ENCODE measurements at places on chromosomes 7 and 10.

DNA sequence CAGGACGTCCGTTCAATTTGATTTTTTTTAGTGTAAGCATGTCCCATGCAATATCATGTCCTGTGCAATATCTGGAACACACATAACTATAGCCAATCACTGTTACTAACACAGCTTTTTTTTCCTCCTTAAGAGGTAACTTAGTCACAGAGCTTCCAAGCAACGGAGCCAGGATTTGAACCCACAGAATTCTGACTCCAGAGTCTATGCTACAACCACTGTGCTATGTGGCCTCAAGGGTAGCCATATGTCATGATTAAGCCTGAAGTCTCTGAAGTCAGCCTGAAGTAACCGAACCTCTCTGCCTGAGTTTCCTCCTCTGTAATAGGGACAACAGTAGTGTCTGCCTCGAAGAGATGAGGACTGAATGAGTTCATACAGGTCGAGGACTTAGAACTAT is 42.2 kb upstream of the TCF7L2 start:
- DNase-seq: no peak

GRCh38 chr10:69004821-69005220 is 16.2 kb downstream of the KIFBP start:
- no peak for DNase-seq

- no peak for DNase-seq
These were observed 196.7 kb upstream of the MTPN start for GRCh38 chr7:136173874-136174273.

GRCh38 chr10:89403043-89403442 is 10.6 kb downstream of the IFIT1 start:
- no peak for DNase-seq

- no peak for DNase-seq
These were observed 94.5 kb upstream of the AGK start for GRCh38 chr7:141456711-141457110.

- DNase-seq: no peak
These were observed 29.5 kb downstream of the CTNNA3 start for GRCh38 chr10:67666416-67667034.

DNA sequence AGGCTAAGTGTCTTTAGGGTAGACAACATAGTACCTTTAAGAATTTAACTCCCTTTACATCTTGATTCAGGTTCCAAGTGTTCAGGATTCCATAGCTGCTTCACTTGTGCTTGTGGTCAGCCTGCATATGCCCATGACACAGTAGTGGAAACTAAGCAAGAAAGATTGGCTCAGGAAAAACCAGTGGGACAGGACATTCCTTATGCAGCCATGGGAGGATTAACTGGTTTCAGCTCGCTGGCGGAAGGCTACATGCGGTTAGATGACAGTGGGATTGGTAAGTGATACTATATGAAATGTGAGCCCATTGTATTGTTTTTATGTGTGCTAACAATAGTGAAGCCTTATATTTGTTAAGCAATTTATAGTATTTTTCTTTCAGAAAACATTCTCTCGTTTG is 11.3 kb downstream of the FAM221A start:
- DNase-seq: no peak

GRCh38 chr7:152894295-152895170 is 135.0 kb downstream of the ACTR3B start:
- DNase-seq: no peak

- DNase-seq: no peak
These were observed 179.3 kb downstream of the XPNPEP1 start for GRCh38 chr10:109744020-109744419.

DNA sequence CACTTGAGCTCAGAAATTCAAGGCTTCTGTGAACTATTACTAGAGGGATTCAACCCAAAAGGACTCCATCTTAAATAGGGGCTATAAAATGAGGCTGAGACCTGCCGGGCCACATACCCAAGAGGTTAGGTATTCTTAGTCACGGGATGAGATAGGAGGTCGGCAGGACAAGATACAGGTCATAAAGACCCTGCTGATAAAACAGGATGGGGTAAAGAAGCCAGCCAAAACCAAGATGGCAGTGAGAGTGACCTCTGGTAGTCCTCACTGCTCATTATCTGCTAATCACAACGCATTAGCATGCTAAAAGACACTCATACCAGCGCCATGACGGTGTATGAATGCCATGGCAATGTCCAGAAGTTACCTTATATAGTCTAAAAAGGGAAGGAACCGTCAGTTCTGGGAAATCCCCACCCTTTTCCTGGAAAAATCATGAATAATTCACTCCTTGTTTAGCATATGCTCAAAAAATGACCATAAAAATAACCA is 101.2 kb upstream of the TRIM24 start:
- DNase-seq: no peak

- no peak for DNase-seq
These were observed 51.1 kb downstream of the KCTD7 start for GRCh38 chr7:66679633-66680244.

DNA sequence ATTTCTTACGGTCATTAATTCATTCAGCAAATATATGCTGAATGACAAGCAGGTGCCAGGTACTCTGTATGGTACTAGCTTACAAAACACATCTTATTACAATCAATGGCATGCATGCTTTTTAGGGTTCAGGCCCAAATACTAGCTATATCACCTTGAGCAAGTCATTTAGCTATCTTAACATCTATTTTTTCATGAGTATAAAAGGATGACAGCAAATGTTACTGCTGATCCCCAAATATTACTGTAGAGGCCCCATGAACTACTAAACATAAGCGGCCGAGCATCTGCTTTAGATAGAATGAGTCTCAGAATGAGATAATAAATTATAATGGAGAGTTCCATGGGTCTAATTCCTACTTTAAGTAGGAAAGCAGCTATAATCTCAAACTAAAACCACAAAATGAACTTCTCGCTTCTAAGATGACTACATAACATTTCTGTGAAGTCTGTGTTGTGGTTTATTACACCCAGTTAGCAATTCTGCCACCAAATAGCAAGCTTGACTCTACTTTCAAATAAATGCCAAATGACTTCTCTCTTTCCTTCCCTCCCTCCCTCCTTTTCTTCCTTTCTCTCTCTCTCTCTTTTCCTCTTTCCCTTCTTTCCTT is 113.7 kb upstream of the LRRN3 start:
- DNase-seq: no peak

DNA sequence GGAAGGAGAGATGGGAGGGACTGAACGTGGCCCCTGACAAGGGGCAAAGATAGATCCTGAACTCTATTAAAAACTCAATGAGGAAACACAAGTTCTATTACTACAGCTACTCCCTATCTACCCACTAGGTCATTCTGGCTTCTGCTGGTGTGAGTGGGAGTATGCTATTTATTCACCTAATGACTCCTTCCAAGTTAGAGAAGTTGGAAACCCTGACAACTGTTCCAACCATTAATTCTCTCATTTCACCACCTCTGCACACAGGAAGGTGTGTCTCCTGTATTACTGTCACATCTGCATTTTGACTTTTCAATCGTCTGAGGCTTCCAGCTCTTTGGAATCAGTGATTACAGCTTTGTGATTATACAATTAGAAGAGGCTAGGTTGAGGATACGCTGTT is 169.4 kb upstream of the ADO start:
- no peak for DNase-seq

DNA sequence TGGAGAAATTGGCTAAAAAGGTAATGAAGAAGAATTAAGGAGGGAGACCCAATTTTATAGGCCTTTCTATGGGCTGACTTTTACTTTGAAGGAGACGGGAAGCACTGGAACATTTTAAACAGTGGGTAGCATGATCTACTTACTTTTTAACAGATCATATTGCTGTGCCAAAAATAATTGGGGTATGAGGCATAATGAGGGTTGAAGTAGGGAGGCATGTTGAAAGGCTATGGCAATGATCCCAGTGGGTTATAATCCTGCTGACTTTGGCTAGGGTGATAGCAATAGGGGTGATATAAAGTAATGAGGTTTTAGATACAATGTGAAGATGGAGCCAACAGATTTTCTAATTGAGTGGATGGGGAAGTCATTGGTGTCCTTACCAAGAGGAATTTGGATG is 73.2 kb downstream of the GPR37 start:
- no peak for DNase-seq

DNA sequence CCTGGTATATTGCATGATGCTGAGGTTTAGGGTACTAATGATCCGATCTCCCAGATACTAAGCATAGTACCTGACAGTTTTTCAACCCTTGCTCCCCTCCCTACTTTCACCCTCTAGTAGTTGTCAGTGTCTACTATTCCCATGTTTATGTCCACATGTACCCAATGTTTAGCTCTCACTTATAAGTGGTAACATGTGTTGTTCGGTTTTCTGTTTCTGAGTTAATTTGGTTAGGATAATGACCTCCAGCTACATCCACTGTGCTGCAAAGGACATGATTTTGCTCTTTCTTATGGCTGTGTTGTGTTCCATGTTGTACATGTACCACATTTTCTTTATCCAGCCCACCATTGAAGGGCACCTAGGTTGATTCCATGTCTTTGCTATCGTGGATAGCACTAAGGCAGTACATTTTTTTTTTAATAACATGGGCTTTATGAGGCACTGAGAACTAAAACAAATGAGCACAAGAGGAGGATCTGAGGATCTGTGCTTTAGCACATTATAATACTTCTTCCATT is 28.1 kb downstream of the ITGB8 start:
- DNase-seq: no peak

DNA sequence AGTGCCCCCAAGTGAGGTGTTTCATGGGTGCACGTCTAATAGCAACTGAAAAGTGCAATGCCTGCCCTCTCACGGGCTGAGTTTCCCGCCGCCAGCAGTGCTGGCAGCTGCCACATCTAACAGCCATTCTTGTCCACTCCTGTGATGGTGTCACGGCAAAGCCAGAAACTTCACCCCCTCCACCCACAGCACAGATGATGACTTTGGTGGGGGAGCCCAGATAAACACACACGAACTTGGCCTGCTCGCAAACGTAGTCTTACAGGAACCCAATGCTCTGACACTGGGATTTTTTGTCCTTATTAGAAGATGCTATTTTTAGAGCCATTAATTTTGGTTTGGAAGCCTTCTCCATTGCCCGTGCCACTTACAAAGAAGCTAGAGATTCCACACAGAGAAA is 26.7 kb downstream of the CPXM2 start:
- DNase-seq: no peak

GRCh38 chr7:48154792-48155413 is 16.4 kb upstream of the ABCA13 start:
- no peak for DNase-seq

- DNase-seq: no peak
These were observed 91.6 kb downstream of the PLCE1 start for GRCh38 chr10:94085288-94085687.

- no peak for DNase-seq
These were observed 5.5 kb downstream of the ARID5B start for GRCh38 chr10:61907011-61907410.

GRCh38 chr10:103921750-103922195 is 3.8 kb upstream of the STN1 start:
- DNase-seq: no peak

GRCh38 chr10:122696687-122697086 is 3.0 kb downstream of the C10orf120 start:
- DNase-seq: no peak

GRCh38 chr10:95840121-95840520 is 67.7 kb upstream of the CC2D2B start:
- DNase-seq: no peak

DNA sequence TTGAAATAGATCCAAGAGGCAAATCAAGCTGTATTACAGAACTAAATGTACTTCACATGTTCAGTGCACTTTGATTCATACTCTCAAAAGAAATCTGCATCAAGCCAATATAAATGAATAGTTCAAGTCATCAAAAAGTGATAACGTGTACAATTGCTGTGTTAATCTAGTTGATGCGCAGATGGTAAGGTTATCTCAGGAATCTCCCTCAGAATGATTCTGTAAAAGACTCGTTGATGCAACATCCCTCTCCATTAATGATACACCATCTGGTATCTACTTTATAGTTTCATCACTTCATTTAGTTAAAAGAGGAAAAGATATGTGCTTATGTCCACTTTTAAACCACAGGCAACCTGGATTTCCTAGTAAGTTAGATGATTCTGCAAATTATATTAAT is 200.6 kb downstream of the CHCHD3 start:
- DNase-seq: no peak

DNA sequence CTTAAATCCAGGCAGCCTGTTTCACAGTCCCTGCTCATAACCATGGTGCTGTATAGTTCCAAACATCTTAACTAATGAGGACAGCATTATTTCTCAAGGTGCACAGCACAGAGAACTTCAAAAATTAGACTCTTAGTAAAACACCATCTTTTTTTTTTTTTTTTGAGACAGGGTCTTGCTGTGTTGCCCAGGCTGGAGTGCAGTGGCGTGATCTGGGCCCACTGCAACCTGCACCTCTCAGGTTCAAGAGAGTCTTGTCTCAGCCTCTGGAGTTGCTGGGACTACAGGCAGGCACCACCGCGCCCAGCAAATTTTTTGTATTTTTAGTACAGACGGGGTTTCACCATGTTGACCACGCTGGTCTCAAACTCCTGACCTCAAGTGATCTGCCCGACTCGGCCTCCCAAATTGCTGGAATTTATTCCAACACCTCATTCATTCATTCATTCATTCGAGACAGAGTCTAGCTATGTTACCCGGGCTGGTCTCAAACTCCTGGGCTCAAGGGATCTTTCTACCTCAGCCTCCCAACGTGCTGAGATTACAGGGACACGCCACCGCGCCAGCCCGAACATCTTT is 507 bp upstream of the TMEM254 start:
- DNase-seq: no peak

- DNase-seq: no peak
These were observed 1.8 kb downstream of the LRRC17 start for GRCh38 chr7:102914585-102914984.

- no peak for DNase-seq
These were observed 30.4 kb downstream of the FOXK1 start for GRCh38 chr7:4712281-4713182.
